Ureter (tissue), 1 donor: ENCODE measurements at places on chromosomes 5 and 9. TPM values are rescaled to one million over a fixed set of nuclear protein-coding genes. Genes with fewer than 3 reads are reported as not detected.

Gene KCNV2
- not detected for total RNA-seq

Gene DAB2IP
- 103 TPM for total RNA-seq

Gene SV2C
- 0.60 TPM for total RNA-seq

Gene WDR31
- total RNA-seq: 5.1 TPM

Gene TNC
- 61.2 TPM for total RNA-seq

Gene PLGRKT
- total RNA-seq: 23.5 TPM

Gene OR1J2
- 0.42 TPM for total RNA-seq

Gene ERAP2
- 9.2 TPM for total RNA-seq

Gene SLC34A1
- total RNA-seq: not detected

Gene URM1
- total RNA-seq: 57.7 TPM

Gene CDC26
- total RNA-seq: 26.6 TPM

Gene BTNL3
- not detected for total RNA-seq

Gene FOXD4
- not detected for total RNA-seq

Gene PNPLA7
- 9.7 TPM for total RNA-seq

Gene GGTA1
- 2.0 TPM for total RNA-seq

Gene PCDHGA10
- 7.4 TPM for total RNA-seq

Gene SYK
- 52.9 TPM for total RNA-seq

Gene GFI1B
- total RNA-seq: not detected

Gene SPATA31E1
- total RNA-seq: not detected

Gene CHSY3
- total RNA-seq: 0.96 TPM

Gene UAP1L1
- 12.7 TPM for total RNA-seq

Gene QSOX2
- total RNA-seq: 12.8 TPM

Gene RNF183
- 0.96 TPM for total RNA-seq

Gene PPP2R2B
- 25.9 TPM for total RNA-seq

Gene LMNB1
- total RNA-seq: 7.3 TPM

Gene MZB1
- 12.9 TPM for total RNA-seq

Gene CD72
- 2.0 TPM for total RNA-seq

Gene SHOC1
- total RNA-seq: 0.16 TPM

Gene NME5
- total RNA-seq: 11.1 TPM

Gene ABCA1
- 33.4 TPM for total RNA-seq

Gene CBY3
- not detected for total RNA-seq

Gene OR1K1
- not detected for total RNA-seq

Gene EIF4EBP3
- 25.9 TPM for total RNA-seq

Gene PCDHGA1
- total RNA-seq: 0.57 TPM

Gene FOXI1
- total RNA-seq: not detected

Gene COX7C
- total RNA-seq: 619 TPM

Gene TMOD1
- 29.3 TPM for total RNA-seq

Gene CORO2A
- total RNA-seq: 38.8 TPM

Gene ZNF618
- 16.1 TPM for total RNA-seq

Gene FABP6
- 6.2 TPM for total RNA-seq

Gene BHMT2
- 18.3 TPM for total RNA-seq

Gene ENTPD8
- total RNA-seq: not detected

Gene KLF4
- 33.1 TPM for total RNA-seq

Gene SCGB3A2
- not detected for total RNA-seq

Gene MED10
- 36.5 TPM for total RNA-seq

Gene ELL2
- 77.8 TPM for total RNA-seq

Gene ZDHHC11B
- total RNA-seq: 15.6 TPM

Gene SLC27A6
- 7.1 TPM for total RNA-seq
